Heart left ventricle (tissue), 16 donors: ENCODE measurements at places on chromosomes 12 and 14. TPM values are rescaled to one million over a fixed set of nuclear protein-coding genes. Genes with fewer than 3 reads are reported as not detected.

DNA sequence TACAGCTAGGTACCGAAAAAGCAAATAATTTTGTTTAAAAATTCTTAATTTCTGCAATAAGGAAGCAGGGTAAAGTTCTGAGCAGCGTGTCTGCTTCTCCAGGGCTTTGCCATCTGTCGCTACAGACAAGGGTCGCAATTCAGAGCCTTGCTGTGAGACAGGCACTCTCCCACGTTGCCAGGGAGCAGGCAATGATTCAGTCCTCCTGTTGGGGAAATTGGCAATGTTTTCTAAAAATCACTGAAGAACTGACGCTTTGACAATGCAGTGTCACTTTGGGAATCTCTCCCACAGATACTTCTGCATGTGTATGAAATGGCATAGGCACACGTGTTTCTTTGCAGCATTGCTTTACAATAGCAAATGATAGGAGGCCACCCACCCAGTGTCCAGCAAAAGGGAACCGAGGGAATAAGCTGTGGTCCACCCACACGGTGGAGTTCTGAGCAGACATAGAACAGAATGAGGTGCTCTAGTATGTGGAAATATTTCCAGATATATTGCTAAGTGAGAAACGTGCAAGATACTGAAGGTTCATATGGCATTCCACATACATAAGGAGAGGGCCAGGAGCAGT lies 16.0 kb upstream of the HIP1R start:
- no peak for DNase-seq

Gene HOXC12
- not detected for total RNA-seq

Gene STAB2
- 0.69 TPM for total RNA-seq

DNA sequence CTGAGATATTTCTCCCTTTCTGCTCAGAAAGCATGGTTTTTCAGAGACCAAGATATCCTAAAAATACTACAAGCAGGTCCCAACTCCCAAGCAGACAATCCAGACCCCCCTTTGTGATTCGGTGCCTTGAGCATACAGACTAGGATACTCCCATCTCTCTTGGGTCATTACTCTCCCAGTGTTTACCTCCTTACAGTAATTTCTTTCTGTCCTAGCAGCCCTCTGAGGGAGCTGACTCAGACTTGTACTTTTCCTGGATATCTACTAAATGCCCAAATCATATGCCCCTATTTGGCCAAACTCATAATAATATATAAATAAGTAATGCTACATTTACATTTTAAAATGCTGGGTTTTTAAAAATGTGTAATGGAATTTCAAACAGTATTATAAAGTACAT lies 355.6 kb downstream of the LRIG3 start:
- no peak for DNase-seq

GRCh38 chr12:53179687-53180219 lies 769 bp upstream of the ZNF740 start:
- DNase-seq, result no peak

DNA sequence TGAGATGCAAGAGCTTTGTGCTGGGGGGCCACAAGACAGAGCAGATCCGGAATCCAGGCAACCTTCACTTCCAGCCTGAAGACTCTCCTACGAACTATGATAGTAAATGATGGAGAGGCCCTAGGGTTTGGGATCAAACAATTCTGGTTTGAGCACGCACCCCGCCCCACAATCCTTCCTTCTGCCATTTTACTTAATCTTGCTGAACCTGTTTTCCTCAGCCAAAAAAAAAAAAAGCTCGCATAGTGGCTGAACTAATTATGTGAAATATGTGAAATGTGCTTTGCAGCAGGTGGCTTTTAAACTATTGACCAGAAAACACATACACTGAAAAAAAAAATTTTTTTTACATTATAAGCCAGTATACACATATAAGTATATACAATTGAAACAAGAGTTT lies 667 bp upstream of the ITFG2 start:
- no peak for DNase-seq

Gene PDZRN4
- 0.12 TPM for total RNA-seq
